ENCODE measurements at places on chromosomes 2 and 18. TPM values are rescaled to one million over a fixed set of nuclear protein-coding genes. Genes with fewer than 3 reads are reported as not detected.

The L3MBTL4 gene
- 6.0 TPM for polyA plus RNA-seq

DNA sequence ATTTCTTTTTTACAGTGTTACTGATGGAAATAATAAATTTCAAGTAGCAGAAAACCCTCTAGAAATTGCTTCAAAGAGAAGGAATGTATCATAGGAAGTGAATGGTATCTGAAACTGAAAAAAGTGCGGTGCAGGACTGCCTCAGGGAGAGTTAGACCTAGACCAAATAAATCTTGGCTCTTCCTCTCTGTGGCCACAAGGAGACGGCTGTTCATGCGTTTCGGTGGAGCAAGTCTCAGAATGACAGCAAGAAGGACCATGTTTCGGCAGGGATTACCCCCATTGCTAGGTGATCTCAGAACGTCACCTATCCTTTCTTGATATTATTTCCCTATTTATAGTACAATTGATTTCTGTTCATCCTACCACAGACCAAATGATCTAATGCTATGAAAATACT, 522.3 kb downstream of the SOX11 start:
- no peak for DNase-seq

- no peak for DNase-seq
Measured at GRCh38 chr2:31414601-31415241, at the start of gene XDH. Gene XDH (minus strand): TSS chr2:31414742. CDS start chr2:31414666, 76 bp downstream.

DNA sequence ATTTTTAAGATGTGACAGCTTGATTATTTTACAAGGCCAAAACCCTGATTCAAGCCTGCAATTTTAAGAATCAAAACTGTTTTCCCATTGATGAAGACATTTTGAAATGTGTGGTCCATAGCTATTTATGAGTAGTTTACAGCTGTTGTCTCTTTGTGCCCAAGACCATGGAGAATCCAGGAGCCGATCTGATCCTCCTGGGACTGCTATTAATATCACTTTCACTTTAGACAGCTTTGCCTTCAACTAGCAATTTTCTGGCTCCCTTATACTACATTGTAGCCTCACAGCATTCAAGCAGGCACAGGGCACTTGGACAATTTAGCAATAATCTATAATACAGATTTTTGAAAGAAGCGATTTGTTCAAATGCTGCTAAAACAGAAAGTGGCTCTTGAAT, 172.9 kb downstream of the SLC8A1 start:
- DNase-seq = no peak

GRCh38 chr2:36696533-36696932, at the start of gene VIT:
Gene VIT (plus strand): TSS chr2:36696707. CDS start chr2:36716371, 19,664 bp downstream.
- no peak for DNase-seq

All from right lung (tissue), 10 donors.